ENCODE measurements at places on chromosomes 7 and 10.

GRCh38 chr7:4766666-4767519, 8.5 kb upstream of the AP5Z1 start:
- DNase-seq: no peak

DNA sequence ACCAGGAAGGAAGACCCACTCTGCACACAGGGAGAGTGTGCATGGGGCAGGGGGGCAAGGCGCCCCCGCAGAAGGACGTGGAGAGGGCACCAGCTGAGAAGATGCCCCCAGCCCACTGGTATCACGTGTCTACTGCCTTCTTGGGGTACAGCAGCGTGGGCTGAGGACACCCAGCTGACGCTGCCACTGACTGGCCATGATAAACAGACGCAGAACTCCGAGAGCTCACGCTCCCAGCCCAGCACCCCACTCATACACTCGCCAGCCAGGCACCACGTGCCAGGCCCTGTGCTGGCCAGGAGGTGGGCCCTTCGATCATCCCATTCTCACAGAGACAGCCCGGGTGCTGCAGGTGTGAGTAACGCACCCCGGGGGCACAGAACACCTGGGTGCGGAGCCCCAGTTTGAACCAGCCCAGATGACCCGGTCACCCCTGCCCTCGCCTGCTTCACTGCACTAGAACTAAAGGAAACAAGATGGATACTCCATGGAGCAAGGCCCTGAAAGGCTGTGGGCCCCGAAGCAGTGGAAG, 199.8 kb downstream of the MAD1L1 start:
- DNase-seq: no peak

- DNase-seq: no peak
These were observed 5.0 kb downstream of the PRKG1 start for GRCh38 chr10:51079331-51079730.

DNA sequence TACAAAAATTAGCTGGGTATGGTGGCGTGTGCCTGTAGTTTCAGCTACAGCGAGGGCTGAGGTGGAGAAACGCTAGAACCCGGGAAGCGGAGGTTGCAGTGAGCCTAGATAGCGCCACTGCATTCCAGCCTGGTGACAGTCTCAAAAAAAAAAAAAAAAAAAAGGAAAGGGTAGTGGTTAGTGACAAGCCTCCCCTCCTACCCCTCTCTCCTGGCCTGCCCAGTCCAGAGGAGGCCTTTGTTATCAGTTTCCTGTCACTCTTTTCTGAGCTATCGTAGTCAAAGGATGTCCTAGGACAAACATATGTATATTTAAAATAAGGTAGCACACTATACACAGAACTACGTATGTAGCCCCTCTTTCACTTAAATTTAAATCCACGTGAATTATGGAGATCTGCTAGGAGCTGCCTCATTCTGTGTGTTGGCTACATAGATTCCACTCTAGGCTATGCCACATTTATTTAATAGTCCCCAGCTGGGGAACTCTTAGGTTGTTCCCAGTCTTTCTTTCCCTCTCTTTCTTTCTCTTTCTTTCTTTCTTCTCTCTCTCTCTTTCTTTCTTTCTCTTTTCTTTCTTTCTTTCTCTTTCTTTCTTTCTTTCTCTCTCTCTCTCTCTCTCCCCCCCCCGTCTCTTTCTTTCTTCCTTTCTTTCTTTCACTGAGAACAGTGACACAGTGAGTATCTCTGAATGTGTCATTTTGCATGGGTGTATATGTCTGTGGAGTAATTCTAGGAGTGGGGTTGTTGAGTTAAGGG, 3.9 kb downstream of the TSPAN15 start:
- DNase-seq: no peak

- no peak for DNase-seq
These were observed 1244.3 kb downstream of the REEP3 start for GRCh38 chr10:64765498-64765897.

DNA sequence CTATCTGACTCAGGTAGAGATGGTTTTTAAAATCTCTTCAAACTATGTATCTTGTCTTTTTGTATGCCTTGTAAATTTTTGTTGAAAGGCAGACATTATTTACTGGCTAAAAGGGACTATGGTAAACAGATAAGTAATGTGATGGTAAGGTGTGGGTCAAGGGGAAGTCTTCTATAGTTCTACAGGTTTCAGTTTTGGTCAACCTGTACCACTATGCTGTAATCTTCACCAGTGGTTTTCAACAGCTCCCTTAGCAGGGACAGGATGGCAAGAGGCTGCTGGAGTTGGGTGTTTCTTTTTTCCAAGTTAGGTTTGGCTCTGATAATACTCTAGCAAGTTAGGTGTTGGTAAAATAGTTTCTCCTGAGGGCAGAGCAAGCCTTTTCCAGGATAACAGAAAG, 32.7 kb upstream of the FZD8 start:
- no peak for DNase-seq

GRCh38 chr7:5997210-5997808, 11.5 kb downstream of the PMS2 start:
- DNase-seq: peak; percentile 62

GRCh38 chr7:42274053-42274452, 37.0 kb upstream of the GLI3 start:
- DNase-seq: no peak

- DNase-seq: no peak
These were observed 572 bp downstream of the ATP5MF start for GRCh38 chr7:99465421-99465768.

- no peak for DNase-seq
These were observed 4.0 kb downstream of the GPR15LG start for GRCh38 chr10:84177541-84178141.

- no peak for DNase-seq
These were observed 13.5 kb upstream of the RABGEF1 start for GRCh38 chr7:66727058-66727457.

- no peak for DNase-seq
These were observed 163.7 kb downstream of the BAMBI start for GRCh38 chr10:28840971-28841370.

GRCh38 chr7:53609185-53609584, 573.8 kb downstream of the POM121L12 start:
- no peak for DNase-seq

DNA sequence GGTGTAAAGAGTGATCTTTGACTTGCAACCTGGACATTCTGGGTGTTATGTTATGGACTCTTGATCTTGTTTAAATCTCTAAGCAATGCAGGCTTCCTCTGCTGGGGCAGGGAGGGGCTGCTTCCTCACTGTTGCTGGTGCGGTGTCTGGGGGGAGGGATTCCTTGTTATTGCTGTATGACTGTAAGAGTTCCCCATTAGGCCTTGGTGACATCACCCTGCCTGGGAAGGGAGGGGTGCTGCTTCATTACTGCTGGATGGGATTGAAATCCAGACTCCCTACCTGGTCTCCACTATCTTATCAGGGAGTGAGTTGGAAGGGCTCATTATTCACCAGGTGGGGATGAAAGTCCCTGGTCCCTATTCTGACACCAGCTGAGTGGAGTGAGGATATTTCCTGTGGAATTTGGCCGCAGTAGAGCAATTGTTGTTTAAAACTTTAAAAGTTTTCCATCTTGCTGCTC, 8.8 kb downstream of the OGDH start:
- no peak for DNase-seq

- no peak for DNase-seq
These were observed 906.7 kb downstream of the DNAJB9 start for GRCh38 chr7:109476409-109476808.

- DNase-seq: no peak
These were observed 80.3 kb downstream of the CCDC3 start for GRCh38 chr10:12921163-12921562.

DNA sequence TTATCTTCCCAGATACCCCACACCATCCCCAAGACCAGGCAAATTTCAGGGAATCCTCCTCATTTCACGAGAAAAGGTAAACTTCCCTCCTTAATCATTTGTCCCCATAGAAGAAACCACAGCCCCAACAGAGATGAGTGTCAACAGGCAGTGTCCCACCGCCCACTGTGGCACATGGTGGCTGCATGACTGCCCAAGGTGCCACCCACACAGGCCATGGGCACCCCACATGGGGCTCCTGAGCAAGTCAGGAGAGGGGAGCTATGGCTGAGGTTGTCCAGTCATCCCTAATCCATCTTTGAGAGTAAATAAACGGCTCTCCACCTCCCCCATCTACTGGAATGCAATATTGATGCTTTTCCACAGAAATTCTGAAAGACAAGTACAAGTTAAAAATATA, 44.1 kb downstream of the ANTXRL start:
- DNase-seq: no peak

DNA sequence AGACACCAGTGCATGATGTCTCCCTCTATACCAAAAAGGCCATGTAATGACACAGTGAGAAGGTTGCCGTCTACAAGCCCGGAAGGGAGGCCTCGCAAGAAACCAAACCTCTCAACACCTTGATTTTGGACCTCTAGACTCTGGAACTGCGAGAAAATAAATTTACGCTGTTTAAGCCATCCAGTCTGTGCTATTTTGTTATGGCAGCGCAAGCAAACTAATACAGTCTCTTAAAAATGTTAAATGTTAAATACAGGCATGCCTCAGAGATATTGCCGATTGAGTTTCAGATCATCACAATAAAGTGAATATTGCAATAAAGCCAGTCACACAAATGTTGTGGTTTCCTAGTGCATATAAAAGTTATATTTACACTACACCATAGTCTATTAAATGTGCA, 5.0 kb upstream of the MINDY3 start:
- no peak for DNase-seq

All from body of pancreas (tissue), 4 donors.